ENCODE measurements at places on chromosomes 5 and 9. TPM values are rescaled to one million over a fixed set of nuclear protein-coding genes. Genes with fewer than 3 reads are reported as not detected.

The SH3PXD2B gene
- 70.4 TPM for total RNA-seq

The RPL7A gene
- total RNA-seq = 1,213 TPM

The FOXI1 gene
- not detected for total RNA-seq

The F2RL1 gene
- total RNA-seq = 140 TPM

The BHMT2 gene
- not detected for total RNA-seq

The DPM2 gene
- 34.3 TPM for total RNA-seq
